ENCODE measurements at places on chromosomes 7 and 10.

DNA sequence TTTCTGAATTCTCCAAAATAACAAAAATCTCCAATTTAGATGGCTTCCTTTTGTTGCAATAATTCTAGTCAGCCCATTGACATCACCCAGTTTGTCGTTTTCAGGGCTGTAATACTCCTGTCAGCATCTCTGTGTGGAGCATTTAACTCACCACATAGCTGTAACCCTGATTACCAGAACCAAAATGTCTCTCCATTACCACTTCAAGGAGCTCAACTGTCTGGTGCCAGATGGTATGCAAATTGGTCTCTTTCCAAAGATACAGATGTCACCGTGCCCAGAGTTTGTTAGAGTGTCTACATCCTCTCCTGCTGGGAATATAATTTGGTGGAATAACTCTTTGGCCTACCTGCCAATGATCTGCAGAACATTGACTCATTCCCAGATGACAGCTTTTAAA lies 350.3 kb upstream of the POT1 start:
- peak; percentile 9 for DNase-seq

DNA sequence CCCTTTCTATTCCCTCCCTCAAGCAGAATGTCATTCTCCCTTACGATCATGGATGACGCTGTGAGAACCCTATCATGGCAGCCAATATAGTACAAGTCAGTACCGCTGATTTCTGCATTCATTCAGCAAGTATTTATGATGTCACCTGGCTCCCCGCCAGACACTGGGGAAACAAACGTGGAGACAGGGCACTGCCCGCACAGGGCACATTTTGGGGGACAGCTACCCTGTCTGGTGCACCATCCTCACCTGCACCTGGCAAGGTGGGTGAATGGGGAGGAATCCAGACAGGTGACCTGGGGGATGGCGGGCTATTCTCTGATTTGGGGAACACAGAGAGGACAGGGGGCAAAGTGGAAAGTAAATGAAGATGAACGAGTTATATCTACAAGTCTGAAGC lies 28.4 kb downstream of the MKI67 start:
- no peak for DNase-seq

DNA sequence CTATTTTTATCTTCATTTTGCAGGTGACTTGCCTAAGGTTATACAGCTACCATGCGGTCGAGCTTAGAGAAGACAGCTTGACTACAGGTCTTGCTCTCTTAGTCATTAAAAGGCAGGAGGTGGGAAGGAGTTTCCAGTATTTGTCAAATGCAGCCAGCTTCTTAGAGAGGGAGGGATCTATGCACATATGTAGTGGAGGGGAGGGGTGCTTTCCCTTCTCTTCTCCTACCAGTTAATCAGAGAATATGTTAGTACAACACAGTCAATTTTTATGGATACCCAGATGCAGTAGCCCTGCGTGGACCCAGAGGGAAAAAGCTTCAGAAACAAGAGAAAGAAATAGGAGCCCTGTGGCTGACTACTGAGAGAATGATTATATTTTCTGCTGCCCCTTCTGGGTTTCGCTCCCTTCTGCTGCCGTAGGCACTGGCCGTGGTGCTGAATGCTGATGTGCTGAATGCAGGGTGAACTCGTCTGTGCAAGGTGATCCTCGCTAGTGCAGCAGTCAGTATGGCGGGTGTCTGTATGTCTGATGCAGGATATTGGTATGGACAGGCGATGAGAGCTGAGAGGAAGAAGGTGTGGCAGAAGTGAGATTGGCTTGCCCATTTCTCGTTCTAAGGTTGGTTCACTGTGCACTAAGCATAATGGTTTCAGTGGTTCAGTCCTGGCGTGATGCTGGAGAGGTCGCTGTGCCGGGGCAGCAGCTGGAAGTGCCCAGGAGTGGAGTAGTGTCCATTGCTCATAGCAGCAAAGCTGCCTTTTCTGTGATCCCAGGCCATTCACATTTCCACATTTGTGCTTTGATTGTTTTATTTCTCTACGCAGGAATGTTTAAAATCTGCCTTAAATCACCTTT lies 189.2 kb upstream of the PODXL start:
- peak; percentile 29 for DNase-seq

GRCh38 chr7:108499566-108499965 lies 26.4 kb downstream of the PNPLA8 start:
- no peak for DNase-seq

DNA sequence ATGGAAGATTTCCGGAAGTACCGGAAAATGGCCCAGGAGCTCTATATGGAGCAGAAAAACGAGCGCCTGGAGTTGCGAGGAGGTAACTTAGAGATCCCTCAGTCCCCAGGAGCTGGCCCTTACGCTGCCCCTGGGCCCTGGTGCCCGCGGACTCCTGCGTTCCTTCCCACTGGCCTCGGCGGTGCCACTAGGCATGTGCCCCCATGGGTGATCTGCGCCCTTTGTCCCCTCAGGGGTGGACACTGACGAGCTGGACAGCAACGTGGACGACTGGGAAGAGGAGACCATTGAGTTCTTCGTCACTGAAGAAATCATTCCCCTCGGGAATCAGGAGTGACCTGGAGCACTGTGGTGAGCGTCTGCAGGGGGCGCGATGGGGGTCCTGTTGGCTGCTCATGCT lies 24.2 kb upstream of the CHST12 start:
- DNase-seq = no peak

DNA sequence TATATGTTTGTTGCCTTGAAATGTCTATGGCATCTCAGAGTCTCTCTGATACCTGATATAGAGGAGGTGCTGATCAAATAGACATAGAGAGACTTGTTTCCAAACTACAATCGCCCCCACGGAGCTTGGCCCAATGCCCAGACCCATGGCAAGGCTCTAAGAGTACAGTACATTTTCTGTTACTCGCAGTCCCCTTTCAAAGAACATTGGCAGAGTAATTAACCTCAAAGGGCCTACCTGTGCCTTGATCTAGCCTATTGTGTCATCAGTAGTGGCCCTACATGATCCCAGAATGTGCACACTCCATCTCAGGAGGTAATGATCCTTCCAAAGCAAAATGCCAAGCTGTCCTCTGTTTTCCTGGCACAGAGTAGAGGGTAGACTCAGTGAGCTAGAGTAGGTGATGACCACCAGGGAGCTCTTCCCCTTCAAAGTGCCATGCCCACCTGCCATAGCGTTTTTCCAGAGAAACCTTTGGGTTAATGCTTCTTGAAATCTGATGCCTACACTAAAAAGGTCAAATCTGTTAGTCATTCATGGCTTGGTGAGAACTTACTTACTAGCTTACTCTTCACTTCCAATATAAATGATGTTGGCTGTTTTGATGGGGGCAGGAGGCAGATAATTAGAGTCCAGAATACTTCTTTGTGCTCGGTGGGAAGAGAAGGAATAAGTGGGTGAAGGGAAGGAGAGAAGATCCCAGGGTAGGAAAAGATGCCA lies 41.2 kb upstream of the ACSL5 start:
- no peak for DNase-seq

- peak; percentile 76 for DNase-seq
Measured at GRCh38 chr10:11610826-11611247, 613 bp downstream of the USP6NL start.

DNA sequence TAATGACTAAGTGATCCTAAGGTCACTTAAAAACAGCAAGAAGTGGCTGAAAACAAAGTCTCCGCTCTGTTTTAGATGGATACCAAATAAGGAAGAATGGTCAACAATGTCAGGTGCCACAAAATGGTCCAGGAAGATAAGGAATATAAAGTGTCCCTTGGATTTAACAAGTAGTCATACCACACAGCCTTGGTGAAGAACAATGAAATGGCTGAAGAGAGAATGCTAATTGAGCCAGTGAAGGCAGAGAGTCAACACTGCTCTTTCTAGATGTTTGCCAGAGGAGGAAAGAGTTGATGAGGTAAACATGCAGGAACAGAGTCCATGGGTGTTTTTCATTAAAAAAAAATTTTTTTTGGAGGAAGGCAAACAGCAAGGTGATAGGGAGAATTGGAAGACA lies 2.1 kb upstream of the CASD1 start:
- no peak for DNase-seq

DNA sequence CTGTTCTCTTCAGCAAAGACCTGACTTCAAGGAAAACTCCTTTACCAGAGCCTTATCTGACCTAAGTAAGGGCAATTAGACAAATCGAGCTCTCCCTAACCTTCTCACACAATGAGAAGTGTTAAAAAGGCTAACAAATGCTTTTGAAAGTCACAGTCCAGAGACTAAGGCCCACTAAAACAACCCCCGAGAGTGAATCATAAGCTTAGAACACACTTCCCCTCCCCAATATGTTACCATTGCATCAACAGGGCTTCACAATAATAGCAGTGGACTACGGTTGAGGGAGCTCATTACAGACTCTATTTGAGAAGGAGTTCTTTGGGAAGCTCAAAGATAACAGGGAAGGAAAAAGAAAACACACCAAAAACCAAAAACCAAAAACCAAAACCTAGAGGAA lies 28.6 kb upstream of the ZEB1 start:
- DNase-seq = no peak

DNA sequence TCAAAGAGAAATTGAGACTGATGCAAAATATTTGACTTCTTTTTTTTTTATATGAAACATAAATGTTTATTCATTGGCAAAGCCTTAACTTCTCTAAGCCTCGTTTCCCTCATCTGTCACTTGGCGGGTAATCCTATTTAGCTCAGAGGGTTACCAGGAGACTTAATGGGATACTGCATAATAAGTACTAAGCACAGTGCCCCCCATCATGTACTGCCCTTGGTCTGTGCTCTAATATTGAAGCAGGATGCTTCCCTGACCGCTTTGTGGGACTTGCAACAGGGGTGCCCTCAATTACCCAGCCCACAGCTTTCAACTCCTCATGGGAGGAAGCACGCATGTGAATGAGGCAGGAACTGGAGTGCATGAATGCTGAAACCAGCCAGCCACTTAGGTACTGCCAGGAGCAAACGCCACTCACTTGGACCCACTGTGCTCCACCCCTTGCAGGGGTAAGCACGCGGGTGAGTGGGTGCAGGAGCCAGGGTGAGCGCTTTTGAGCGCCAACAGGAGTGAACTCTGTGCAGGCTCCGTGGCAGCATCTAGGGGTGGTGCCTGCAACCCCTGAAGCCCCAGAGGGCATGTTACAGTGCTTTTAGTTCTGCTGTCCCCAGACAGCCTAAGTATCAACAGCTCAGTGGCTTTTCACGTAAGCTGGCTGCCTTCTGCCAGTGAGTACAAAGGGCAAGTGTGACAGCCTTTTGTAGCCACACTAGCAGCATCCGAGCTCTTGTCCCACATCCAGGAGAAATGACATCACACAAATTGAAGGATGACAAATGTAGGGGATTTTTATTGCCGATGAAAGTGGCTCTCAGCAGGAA lies 209.8 kb upstream of the C7orf33 start:
- no peak for DNase-seq

DNA sequence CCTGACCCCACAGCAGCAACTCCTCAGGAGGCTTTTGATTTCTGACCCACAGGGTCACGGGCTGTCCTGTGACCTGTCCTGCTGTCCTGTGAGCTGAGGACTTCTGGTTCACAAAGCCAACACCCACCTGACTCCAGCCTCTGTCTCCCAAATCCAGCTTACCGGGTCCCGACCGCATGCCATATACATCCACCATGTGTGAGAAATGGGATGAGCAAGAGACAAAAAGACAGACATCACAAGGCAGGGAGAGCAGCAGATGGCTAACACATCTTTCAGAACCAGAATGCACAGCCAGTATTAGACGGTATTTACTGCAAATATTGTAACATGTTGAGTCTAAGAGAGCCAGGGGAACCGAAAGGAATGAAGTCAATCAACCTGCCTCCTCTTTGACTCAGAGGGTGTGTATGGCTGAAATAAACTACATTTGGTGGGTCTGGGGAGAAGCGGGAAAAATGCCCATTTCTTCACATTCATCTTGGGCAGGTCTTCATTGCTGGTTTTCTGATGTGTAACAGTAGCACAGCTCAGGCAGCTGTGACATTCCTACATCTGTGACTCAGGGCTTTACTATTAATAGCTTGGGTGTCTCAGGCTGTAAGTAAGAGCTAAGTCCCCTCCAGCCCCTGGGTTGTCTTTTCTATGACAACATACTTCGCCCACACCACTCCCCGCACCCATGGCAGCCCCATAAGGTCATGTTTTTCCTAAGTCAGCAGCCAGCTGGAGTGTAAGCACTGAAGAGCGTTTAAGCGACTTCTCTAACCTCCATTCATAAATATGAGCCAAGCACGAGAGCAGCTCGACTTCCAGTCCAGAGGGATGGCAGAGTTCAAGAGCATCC lies 25.0 kb downstream of the ABLIM1 start:
- no peak for DNase-seq

DNA sequence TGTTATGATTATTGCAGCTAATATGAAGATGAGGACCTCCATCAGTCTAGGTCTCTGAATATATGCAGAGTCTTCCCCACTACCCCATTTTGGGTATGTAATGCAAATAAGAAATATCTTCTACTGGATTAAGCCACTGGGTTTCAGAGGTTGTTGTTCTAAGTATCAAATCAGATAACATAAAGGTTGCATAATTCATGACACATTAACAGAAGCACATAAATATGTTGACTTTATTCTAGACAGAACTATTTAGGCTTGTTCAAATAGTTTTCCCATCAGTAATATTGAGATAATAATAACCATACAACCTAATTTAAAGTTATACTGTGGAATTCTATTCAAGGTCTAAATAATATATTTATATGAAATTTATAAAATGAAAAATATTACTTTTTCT lies 157.1 kb downstream of the ETV1 start:
- no peak for DNase-seq

- DNase-seq = no peak
Measured at GRCh38 chr10:89973326-89973725, 271.9 kb downstream of the KIF20B start.
